Karpas-422 (cell line): ENCODE measurements at places on chromosomes 6 and 20. TPM values are rescaled to one million over a fixed set of nuclear protein-coding genes. Genes with fewer than 3 reads are reported as not detected.

GRCh38 chr6:147618927-147619326 lies 110.4 kb downstream of the SAMD5 start:
- DNase-seq = no peak
- H3K4me1 ChIP-seq = no peaks in the 10 kb centered on the region
- H3K27ac ChIP-seq = no peak overlapping the region

The BTN1A1 gene
- 0.22 TPM in 1 of 2 replicates, not detected in the other for total RNA-seq

The SLC24A3 gene
- total RNA-seq = not detected in 2 replicates

- H3K27me3 ChIP-seq = no peaks in the 10 kb centered on the region
- DNase-seq = no peak
- no peaks in the 10 kb centered on the region for H3K4me1 ChIP-seq
- H3K27ac ChIP-seq = no peak overlapping the region
- H3K36me3 ChIP-seq = no peaks in the 10 kb centered on the region
These were observed 10.7 kb upstream of the RFX6 start for GRCh38 chr6:116866281-116866871.

DNA sequence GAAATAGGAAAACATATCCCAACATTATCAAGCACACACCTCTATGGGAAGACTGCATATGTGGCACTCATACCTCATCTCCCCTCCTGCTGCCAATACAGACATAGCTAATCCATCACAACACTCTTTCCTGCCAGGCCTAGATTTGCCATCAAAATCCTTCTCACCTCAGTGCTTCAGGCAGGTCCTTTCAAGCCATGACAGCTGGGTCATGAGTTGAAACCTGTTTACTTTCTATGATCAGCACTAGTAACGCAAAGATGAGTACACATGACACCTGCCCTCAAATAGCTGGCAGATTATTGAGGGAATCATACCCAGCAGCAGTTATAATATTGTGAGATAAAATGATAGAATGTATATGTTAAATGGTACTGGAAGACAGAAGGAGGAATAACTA lies 183.1 kb downstream of the AIG1 start:
- no peaks in the 10 kb centered on the region for H3K4me1 ChIP-seq
- no peaks in the 10 kb centered on the region for H3K27me3 ChIP-seq
- DNase-seq = no peak
- H3K36me3 ChIP-seq = no peaks in the 10 kb centered on the region

The LRRC73 gene
- total RNA-seq = 0.19 and 0.69 TPM in 2 replicates

The FAM83C gene
- total RNA-seq = not detected in 2 replicates

DNA sequence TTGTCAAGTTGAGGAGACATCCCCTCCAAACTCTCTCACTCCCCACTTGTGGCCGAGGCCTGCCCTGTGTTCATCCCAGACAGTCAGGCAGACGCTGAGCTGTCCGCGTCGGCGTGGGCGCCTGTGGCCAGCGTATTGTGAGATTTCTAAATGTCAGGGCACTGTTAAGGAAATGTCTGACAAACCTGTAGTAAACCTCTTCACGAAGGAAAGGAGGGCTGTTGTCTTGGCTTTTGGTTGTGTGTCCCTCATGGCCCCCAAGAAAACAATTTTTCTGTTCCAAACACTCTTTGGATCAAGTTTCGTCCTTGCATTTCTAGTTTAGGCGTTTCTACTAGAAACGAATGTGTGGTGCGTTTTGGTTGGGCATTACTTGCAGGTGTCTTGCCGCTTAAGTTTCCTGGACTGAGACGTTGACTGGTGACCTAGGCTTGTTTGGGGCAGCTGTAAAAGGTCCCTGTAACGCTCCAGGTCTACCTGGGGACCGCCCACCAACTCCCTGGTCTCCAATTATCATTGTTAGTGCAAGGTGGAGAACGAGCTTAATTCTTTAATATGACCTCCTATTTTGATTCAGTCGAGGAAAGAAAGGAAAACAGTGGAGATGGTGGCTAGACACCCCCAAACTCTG lies 8.7 kb upstream of the POU3F2 start:
- no peaks in the 10 kb centered on the region for H3K36me3 ChIP-seq
- no peak overlapping the region for H3K27ac ChIP-seq
- DNase-seq = no peak
- no peak overlapping the region for H3K4me3 ChIP-seq
- H3K27me3 ChIP-seq = no peaks in the 10 kb centered on the region

DNA sequence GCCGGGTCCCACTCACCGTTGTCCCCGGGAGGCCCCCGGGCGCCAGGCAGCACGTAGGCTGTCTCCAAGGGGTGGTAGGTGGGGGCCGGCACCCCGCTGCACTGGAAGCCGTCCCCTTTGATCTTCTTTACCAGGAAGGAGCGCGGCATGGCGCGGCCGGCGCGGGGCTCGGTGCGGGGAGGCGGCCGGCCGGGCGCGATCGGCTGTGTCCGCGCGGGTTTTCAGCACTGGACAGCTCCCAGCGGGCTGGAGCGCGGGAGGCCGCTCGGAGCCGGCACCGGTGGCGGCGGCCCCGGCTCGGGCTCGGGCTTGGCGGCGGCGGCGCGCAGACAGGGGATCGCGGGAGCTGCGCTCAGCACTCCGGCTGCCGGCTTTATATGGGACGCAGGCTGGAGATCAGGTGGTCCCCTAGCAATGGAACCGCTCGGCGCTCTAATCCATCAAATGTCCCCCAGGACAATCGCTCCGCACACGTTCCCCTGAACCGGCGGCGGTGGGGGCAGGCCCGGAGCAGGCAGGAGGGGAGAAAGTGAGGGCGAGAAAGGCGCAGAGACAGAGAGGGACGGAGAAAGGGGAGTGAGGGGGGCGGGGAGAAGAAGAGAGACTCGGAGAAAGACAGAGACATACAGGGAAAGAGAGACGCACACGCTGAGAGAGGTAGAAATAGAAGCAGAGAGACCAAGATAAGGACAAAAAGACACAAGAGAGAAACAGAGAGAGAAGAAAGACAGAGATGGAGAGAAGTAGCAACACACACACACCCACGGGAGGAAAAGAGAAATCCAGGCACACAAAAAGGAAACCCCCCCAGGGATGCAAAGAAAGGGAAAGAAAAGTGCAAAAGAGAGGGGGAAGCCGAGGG lies at the start of gene SCRT2:
TSS of gene SCRT2 (minus strand) at position 350 of the 862 bp plus-strand sequence. CDS start at position 149, 201 bp downstream.
- no peak within 1 kb of the TSS for H3K4me3 ChIP-seq
- H3K27ac ChIP-seq = no peak within 1 kb of the TSS
- peaks cover 11% of the 10 kb centered on the region for H3K4me1 ChIP-seq
- no peaks in the 10 kb centered on the region for H3K27me3 ChIP-seq

GRCh38 chr20:52230409-52230808 lies 38.8 kb upstream of the ZFP64 start:
- no peaks in the 10 kb centered on the region for H3K27me3 ChIP-seq
- no peaks in the 10 kb centered on the region for H3K4me1 ChIP-seq
- no peaks in the 10 kb centered on the region for H3K36me3 ChIP-seq
- no peak for DNase-seq

The SGK1 gene
- total RNA-seq = 2.4 and 5.2 TPM in 2 replicates

The CFAP206 gene
- total RNA-seq = 0.25 and 1.8 TPM in 2 replicates

GRCh38 chr6:161128680-161129196 lies 137.2 kb downstream of the MAP3K4 start:
- no peak overlapping the region for H3K27ac ChIP-seq
- H3K36me3 ChIP-seq = no peaks in the 10 kb centered on the region; the same call in 1 of the 2 replicates
- DNase-seq = no peak
- no peak overlapping the region for H3K4me3 ChIP-seq
- H3K4me1 ChIP-seq = peaks cover 15% of the 10 kb centered on the region

GRCh38 chr6:113414511-113414910 lies 442.6 kb upstream of the MARCKS start:
- H3K4me3 ChIP-seq = no peak overlapping the region
- no peak overlapping the region for H3K27ac ChIP-seq
- H3K36me3 ChIP-seq = no peaks in the 10 kb centered on the region
- H3K27me3 ChIP-seq = no peaks in the 10 kb centered on the region
- no peaks in the 10 kb centered on the region for H3K4me1 ChIP-seq

DNA sequence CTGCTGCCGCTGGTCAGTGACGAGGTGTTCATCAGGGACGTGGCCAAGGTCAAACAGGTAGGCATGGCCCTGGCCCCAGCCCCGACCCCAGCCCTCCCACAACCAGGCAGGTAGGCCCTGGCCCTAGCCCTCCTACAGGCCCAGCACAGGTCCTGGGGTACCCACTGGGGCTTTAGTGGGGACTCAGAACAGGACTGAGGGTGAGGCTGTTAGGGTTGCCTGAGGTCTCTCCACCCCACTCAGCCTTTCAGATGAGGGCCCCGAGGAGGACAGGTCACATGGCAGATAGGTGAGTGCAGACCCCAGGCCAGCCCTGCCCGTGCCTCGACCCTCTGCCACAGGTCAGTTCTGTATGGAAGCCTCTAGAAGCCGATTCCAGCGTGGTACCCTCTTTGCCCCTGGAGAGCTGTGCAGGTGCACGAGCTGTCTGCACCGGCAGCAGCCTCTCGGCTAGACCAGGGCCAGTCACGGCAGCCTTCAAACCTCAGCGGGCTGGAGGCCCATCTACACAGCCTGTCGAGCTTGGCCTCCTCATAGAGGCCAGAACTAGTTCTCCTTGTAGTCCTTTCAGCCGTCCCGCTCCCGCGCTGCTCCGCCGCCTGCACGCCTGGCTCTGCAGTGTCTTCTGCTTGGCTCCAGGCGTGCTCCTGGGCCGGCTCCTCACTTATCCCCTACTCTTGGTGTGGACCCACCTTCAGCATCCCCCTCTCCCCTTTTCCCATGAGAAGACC lies 35.5 kb downstream of the PYGB start:
- no peak overlapping the region for H3K27ac ChIP-seq
- H3K4me3 ChIP-seq = no peak overlapping the region
- H3K4me1 ChIP-seq = peaks cover 29% of the 10 kb centered on the region
- H3K36me3 ChIP-seq = peaks cover 47% of the 10 kb centered on the region
